Naive thymus-derived CD8-positive, alpha-beta T cell (primary cell): ENCODE measurements at places on chromosomes 1 and 21.

DNA sequence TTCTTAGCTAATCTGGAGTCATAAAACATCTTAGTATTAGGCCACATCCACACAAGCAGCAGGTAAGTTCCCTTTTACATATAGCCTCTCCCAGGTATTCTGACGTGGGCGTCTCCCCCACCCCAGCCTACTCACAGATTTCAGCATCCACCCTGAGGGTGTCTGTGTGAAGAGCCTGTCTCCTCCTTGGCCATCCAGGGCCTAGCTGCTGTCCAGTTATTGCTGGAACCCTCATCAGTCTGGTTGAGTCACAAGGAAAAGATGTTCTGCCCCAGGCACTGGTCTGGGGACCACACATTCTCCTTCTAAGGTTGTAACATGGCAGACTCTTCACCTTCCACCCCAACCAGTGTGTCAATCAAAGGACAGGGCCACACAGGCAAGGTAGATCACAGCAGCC is 57.6 kb downstream of the ETS2 start:
- DNase-seq, result no peak

DNA sequence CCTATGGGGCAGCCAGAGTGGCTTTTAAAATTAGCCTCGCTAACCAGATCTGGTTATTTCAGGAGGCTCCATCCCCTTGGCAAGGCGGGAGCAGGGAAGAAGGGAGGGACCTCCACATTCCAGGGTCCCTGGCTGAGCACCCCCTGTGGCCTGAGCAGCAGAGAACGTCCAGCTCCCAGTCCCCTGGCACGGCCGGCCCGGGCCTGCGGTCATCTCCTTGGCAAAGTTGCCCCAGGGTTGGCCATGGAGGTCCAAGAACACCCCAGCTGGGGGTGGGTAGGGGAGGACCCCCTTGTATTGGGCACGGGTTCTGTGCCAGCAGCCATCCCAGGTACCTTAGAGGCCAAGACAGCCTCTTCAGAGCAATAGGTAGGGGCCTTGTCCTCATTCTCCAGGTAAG is 75.9 kb downstream of the RAP1GAP start:
- DNase-seq, result no peak

- no peak for DNase-seq
These were observed 4.3 kb downstream of the GJB3 start for GRCh38 chr1:34785231-34785874.

GRCh38 chr1:7524341-7525337 is 246.5 kb upstream of the VAMP3 start:
- no peak for DNase-seq

DNA sequence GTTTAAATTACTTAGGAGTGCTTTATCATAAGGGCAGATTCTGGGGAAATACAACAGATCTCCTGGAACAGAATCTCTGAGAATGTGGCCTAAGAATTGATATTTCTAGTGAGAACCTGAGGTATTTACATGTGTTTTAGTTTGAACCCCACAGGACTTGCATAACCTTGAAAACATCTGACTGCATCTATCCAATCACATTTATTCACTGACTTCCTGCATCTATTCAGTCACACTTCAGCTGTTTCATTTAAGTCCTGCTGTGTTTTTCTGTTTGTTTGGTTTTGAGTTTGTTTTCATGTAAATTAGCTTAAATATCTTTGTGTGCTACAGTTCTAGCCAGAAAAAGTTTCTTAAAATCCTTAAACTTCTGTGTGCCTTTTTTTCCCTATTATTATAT is 1260.7 kb downstream of the PLA2G4A start:
- no peak for DNase-seq

DNA sequence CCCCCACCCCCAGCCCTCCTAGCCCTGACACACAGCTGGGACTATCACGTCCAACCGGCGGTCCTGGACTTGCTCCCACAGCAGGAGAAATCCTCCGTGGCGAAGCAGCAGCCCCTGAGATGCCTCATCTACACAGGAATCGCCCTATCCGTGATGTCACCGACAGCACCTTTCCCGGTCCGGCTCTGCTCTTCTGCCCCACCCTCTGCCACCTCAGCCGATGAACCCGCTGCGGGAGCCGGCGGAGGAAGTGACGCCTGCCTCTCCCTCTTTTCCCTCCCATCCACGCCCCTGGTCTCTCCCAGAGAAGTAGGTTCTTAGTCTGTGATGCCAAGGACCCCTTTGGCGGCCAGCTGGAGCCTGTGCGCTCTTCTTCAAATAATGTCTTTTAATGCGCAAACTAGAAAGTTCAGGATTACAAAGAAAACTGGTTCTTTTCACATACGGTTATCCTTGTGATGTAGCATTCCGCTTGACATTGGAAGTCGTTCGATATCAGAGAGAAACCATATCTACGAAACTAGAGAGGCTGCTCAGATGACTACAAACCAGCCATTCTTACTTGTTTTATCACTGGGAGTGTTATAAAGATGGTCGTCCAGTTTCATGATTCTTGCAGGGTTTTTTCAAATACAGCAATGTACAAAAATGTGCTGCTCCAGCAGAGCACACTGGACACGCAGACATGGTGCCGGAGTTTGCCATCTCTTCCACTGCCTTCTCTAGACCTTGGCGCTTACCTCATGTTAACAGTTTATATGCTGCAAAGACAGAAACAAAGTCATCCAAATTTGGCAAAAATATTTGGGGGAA is 120.3 kb downstream of the PPIAL4G start:
- no peak for DNase-seq

- DNase-seq, result no peak
These were observed 4.2 kb upstream of the BSDC1 start for GRCh38 chr1:32398401-32398800.

DNA sequence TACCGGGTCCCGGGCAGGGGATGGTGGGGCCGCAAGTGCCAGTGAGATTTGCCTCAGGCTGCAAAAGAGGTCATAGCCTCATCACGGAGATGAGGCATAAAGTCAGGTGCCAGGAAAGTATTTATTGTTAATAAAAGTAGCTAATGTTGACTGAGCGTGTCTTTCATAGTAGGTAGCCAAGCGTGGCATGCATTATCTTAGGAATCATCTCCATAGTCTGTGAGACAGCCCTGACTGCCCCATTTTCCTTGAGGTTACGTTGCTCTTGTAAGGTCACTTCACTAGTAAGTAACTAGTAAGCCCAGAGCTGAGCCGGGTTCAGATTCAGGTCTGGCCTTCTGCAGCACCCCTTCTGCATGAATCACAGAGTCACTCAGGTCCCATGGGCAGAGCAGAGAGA is 174.2 kb downstream of the CAMTA1 start:
- DNase-seq, result no peak

GRCh38 chr1:8006037-8006963 is 19.8 kb downstream of the ERRFI1 start:
- DNase-seq, result no peak

- DNase-seq, result no peak
These were observed 7.6 kb upstream of the PLEKHO1 start for GRCh38 chr1:150142083-150142482.

GRCh38 chr1:175225805-175226129 is 33.2 kb upstream of the KIAA0040 start:
- DNase-seq, result no peak

GRCh38 chr1:147266381-147266780 is 23.9 kb downstream of the CHD1L start:
- no peak for DNase-seq

DNA sequence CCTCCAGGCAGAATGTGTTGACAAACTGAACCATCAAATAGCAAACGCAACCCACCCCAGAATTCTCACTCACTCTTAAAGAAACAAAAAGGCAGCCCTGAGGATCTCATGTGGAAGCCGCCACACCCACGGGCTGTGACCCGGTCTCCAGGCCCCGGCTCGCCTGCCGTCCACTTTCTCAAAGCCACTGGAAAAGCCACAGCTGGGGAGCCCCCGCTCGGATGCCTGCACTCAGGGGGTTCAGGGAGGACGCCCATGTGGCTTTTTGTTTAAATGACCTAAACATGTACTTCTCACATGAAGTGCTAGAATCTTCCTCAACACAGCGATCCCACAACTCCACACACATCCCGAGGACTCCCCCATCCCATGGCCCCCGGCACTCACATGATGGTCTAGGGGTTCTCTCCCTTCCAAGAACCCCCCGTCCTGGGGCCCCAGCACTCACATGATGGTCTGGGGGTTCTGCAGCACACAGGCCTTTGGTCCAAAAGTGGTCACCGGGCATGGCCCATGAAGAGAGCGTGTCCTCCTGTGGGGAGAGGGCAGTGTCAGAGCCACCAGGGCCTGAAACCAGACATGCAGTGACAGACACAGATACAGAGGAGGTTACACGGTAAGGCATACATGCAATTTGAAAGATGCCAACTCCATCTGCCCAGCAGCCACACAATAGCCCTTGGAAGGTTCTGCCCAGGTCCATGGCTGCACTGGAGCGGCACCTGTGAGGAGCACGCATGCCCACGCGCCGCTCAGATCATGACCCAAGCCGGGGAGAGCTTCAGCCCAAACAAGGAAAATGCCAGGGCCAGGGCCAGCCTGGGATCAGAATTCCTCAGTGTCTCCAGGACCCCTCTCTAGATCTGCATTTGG is 16.5 kb downstream of the NADK start:
- DNase-seq, result no peak

DNA sequence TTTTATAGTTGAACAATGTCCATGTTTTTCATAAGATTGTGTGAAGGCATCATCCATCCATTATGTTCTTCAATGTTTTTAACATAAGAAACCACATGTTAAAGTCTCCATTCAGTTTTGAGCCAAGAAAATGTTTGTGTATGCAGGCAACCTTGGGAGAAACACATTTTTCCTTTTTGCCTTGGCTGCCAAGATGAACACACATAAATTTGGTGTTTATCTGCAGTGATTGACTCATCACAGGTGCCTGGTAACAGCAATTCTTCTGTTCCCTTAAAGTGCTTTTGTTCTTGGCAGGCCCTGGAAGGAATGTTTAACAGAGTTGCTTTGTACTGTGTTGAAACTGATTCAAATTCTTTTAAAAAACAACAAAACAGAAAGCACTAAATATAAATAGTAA is 709.9 kb upstream of the ADGRL4 start:
- DNase-seq, result no peak

- DNase-seq, result no peak
These were observed 9.5 kb downstream of the ACTL8 start for GRCh38 chr1:17764591-17764990.

GRCh38 chr1:243433737-243434370 is 178.0 kb downstream of the SDCCAG8 start:
- DNase-seq, result no peak

GRCh38 chr1:228429698-228430097 is 13.0 kb upstream of the TRIM17 start:
- DNase-seq, result no peak

DNA sequence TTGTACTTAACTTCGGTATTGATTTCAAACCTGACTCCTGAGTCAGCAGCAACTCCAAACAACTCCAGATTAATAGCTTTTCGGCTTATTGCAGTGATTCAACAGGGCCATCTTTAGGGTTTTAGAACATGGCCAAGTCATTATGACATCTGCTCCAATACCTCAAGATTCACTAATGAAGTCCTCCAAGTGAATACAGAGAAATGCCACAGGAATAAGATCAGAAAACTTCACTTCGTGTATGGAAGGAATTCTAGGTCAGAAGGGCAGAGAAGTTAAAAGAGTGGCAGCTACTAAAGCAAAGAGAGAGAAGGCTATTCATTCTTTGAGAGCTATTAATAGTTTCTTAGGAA is 7.6 kb upstream of the C1orf116 start:
- DNase-seq, result no peak

- DNase-seq, result no peak
These were observed 46.1 kb downstream of the ADAMTS1 start for GRCh38 chr21:26798856-26799751.

DNA sequence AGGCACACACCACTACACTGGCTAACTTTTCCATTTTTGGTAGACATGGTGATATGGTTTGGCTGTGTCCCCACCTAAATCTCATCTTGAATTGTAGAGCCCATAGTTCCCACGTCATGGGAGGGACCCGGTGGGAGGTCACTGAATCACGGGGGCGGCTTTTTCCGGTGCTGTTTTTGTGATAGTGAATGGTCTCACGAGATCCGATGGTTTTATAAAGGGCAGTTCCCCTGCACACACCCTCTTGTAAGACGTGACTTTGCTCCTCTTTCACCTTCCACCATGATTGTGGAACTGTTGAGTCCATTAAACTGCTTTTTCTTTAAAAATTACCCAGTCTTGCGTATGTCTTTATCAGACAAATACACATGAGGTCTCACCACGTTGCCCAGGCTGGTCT is 1.3 kb upstream of the FTCD start:
- DNase-seq, result no peak

GRCh38 chr1:154866257-154867063 is 3.6 kb downstream of the KCNN3 start:
- no peak for DNase-seq

- DNase-seq, result no peak
These were observed 74.9 kb upstream of the ANGPTL1 start for GRCh38 chr1:178945763-178946266.

DNA sequence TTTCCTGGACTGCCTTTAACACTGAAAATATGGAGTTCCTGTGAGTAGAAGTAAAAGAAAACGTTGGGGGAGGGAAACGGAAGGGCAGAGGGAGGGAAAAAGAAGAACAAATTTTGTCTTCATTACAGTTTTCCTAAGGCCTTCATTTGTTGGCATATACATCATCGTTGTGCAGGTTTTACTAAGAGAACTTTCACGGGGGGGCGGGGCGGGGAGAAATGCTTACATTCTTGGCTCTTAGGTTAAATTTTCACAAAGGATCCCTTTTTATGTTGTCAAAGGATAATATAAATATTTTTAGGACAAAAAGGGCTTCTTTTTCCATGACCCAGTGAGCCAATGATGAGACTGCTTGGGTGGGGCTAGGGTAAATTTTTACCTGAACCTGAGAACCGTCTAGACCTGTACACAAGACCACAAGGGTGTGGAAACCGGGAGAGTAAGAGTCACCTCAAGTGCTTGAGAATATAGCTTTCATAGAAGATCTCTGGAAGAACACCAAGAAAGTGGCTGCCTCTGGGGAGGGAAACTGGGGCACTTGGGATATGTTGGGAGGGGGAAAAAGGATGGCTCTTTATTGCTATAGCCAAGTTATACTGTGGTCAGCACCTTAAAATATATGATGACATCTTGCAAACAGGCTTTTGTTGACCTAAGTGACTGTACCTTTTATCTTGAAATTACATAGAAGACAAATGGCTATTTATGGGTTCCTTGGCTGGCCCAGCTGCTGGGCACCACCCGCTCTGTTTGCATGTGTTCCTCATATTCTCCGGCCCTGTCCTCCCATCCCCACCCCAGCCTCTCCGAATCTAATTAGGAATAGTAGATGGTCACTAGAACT is 2.0 kb upstream of the UTP25 start:
- no peak for DNase-seq

DNA sequence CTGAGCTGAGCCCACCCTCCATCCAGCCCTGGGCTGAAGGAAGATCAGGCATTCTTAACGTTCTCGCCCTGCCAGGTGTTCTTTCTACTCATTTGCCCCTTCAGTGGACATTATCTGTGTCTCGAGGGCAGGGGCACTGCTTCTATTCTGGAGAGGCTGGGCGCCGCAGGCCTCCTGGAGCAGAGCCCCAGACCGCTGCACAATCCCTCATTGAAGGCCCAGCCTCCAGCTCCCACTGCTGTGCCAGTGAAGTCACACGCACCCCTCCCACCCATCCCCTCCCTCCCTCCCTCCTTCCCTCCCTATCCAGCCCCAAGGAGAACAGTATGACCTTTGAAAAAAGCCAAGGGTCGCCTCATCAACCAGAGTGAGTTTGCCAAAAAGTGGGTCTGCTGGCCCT is 76.7 kb downstream of the NFASC start:
- no peak for DNase-seq
